Kidney capillary endothelial cell (primary cell): ENCODE measurements at places on chromosomes 1 and 21.

- no peak for DNase-seq
Observed at GRCh38 chr21:45423201-45423955, 18.4 kb downstream of the COL18A1 start.

DNA sequence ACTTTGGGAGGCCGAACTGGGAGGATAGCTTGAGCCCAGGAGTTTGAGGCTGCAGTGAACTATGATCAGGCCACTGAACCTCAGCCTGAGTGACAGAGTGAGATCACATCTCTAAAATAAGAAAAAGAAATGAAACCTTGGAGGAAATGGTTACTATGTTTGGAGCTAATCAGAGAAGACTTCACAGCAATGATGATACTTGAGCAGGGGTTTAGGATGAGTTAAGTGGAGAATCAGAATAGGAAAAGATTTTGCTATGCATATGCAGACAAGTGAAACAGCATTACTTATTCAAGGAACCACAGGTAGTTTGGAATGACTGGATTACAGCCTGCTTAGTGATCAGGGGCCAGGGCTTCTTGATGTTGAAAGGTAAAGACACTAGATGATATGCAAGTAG is 1.3 kb upstream of the CD5L start:
- no peak for DNase-seq

DNA sequence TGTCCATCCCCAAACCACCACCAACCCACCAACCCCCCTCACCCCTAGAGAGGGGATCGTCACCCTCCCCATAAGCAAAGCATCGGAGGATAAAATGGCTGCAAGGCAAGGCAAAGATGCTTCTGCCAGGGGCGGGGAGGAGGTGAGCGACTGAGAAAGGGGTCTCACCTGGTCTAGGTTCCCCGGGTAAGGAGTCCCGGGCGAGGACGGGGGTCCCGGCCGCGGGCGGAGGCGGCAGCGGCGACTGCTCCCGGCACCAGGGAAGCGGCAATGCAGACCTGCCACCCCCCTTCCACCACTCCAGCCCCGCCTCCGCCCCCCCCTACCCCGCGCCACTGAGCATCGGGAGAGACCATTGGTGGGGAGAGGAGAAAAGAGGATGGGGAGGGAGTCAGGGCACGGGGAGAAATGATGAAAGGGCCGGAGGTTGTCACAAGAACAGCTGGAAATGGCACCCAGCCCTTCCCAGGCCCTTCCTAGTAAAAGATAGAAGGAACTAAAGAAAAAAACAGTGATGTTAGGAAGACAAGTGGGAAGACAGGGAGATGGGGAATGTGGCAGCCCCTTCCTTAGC is at the start of gene SV2A:
Gene SV2A, minus strand, starts transcription at position 274 of the 574 bp plus-strand sequence. CDS start 4,004 bp downstream, outside the sequence.
- DNase-seq, result no peak

GRCh38 chr1:235783148-235783776 is 83.4 kb downstream of the LYST start:
- DNase-seq, result peak; percentile 49

DNA sequence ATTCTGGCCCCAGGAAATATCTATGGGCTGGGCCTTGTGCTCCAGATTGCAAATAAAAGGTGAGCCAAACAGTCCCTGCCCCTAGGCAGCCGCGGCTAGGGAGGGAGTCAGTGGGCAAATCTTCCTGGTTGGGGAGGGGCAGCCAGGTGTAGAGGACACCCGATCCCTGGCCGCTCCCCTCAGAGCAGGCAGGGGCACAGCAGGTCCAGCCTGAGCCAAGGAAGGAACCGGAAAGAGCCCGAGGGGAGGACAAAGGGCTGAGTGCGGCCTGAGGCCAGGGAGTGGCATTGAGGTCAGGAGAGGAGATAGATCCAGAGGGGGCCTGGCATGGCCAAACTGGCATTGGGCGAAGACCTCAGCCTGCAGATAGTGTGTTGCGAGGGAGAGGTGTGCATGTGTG is 36.6 kb upstream of the ARF1 start:
- DNase-seq, result no peak

DNA sequence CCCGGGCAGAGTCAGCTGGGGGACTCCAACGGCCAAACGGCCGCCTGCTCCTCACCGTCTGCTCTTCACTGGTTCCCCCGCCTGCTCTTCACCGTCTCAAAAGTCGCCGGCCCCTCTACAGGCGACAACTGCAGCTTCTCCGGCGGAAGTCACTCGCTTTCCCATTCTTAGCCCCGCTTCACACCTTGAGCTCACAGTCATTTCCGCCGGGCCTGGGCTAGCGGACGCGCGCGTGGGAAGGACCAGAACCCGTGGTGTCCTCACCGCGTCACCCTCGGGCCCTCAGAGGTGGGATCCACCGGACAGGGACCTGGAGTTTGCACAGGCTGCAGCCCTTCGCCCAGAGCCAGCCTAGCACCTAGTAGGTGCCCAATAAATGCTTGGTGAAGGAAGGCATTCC is 27.9 kb upstream of the HJV start:
- no peak for DNase-seq

- DNase-seq, result no peak
Observed at GRCh38 chr1:46221749-46222148, 18.6 kb downstream of the LURAP1 start.

DNA sequence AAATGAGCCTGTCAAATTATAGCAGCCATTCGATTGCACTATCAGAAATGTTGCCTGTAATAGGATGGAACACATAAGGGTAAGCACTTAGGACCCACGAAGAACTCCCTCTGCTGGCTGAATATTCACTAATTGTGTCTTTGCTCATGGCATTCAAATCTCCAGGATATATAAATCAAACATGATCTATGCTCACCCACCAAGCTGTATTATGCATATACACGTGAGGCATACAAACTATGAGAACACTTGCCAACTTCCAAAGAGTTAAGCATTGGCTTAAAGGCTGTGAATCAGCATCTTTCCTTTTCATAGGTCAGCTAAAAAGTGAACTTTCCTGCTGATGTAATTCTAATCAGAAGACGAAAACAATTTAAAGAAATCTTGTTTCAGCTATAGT is 34.5 kb downstream of the TMPRSS15 start:
- no peak for DNase-seq

DNA sequence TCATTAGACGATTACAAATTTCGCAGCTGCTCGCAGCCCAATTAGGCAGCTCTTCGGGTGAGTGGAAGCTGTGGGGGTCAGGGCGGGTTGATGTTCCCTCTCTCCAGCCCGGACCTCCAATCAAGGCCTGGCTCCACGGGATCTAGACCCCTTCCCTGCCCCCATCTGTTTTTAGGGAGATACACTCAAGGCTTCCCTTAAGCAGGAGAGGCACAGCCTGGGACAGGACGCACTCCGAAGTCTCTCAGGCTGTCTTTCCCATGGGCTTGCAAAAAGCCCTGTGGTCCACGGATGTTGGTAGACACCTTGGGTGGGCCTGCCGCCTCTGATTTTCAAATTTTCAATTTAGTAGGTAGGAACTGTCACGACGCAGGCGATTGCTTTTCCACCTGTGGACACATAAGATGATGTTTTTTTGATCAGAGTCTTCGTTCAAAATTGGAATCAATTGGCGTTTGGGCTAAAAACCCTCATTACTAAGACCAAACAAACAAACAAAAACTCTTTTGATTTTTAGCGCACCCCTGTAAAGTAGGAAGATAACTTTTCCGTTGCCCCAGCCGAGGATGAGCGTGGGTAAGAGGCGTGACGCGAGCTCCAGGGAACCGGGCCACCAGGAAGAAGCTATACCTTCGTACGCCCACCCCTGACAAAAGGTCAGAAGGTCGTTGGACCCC is 2.5 kb upstream of the LHX8 start:
- no peak for DNase-seq

GRCh38 chr1:206504363-206504713 is 3.0 kb upstream of the RASSF5 start:
- DNase-seq, result no peak

DNA sequence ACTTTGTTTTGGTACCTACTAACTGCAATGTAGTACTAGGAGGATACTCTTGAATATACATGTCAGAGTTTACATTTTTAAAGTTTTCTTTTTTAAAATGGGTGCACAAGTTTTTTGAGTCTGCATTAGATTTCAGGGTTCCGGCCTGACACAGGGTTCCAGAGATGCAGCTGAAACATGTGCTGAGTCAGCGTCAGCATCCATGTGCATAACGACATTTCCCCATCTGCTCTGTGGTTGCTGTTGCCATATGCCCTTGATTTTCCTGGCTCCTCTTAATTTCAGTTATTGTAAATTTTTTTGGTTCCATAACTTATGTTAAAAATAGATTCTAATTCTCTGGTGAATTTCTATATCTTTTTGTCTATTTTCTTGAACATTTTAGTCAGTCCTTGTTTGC is 12.3 kb upstream of the METTL13 start:
- no peak for DNase-seq

DNA sequence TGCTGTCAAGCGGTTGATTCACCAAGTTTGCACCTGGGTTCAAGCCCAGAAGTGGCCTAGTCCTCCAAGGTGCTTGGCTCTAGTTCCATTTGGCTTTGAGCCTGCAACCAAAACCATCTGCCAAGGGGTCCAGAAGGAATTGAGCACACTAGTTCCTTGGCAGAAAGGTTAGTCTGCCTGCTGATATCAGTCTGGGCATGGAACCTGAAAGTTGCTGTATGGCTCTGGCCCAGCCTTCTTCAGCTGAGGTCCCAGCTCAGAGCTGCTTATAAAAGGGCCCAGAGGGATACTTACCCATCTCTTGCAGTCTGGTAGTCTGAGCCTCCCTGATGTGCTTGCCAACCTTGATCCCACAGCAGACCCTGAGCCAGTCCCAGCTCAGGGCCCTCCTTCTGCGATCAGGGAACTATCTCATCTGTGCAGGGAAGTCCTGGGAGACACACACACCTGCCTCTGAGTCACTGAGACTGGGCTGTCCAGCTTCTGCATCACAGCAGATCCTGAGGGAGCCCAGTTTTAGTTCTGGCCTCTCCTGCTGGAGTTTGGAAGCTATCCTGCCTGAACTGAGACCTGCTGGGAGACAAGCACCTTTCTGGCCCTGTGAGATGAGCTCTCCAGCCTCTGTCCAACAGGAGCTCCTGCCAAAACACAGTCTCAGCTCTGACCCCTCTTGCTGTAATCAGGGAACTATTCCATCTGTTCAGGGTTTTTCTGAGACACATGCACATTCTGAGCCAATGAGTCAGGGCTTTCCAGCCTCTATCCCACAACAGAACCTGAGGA is 75.8 kb downstream of the CTH start:
- DNase-seq, result peak; percentile 5

- no peak for DNase-seq
Observed at GRCh38 chr1:110515041-110515440, 3.9 kb downstream of the KCNA10 start.

DNA sequence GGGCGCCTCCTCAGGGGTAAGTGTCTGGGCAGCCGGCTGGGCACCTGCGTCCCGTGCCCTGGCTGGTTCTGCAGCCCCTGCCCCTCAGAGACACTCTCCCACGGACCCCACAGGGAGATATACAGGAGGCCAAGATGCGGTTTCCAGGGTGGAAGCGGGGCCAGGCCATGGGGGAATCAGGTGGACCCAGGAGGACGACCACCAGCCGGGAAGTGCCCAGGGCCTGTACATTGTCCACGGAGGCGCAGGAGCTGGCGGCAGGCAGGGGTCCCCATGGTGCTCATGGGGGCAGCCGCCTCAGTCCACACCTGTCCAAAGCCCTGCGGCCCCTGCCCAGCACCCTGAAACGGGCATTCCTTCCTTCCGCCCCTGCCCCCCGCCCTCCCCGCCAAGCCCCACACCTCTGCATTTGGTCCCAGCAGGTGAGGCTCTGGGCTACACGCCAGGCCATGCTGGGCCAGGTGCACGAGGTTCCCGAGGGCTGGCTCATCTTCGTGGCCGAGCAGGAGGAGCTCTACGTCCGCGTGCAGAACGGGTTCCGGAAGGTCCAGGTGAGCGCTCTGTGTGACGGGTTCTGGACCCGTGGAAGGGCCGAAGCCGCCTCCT is 36.7 kb downstream of the SLC19A1 start:
- DNase-seq, result no peak

GRCh38 chr1:118298397-118298796 is 113.4 kb upstream of the SPAG17 start:
- no peak for DNase-seq

DNA sequence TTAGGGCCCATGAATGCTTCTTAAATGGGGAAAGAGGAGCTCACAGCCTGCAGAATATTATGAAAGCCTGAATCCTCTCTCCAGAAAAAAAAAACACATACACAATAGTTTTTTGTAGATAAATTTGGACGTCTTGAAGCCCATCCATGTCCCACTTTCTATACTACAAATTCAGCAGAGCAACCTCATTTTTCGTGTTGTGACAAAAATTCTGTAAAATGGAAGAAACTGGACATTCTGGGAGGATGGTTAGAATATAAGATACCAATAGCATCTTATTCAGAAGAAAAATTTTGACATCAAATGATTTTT is 102.1 kb downstream of the ZNF281 start:
- no peak for DNase-seq

- no peak for DNase-seq
Observed at GRCh38 chr1:19698181-19698580, 33.5 kb downstream of the HTR6 start.

- DNase-seq, result no peak
Observed at GRCh38 chr21:41133874-41134522, 34.0 kb upstream of the BACE2 start.

DNA sequence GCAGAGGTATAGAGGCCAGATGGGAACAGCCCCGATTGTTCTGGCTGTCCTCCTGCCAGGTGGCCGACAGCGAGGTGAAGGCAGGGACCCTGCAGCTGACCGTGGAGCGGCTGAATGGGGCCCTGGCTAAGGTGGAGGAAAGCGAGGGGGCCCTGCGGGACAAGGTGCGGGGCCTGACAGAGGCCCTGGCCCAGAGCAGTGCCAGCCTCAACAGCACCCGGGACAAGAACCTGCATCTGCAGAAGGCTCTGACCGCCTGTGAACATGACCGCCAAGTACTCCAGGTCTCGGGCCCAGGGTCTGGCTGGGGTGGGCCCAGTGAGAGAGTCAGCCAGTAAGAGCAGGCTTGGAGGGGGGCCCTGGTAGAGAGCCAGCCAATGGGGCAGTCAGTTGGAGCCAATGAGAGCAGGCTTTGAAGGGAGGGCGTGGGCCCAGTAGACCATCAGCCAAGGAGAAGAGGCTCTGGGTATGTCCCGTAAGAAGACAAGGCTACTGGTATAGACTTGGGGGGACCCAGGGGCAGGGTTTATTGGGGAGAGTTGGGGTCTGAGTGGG is 11.3 kb downstream of the MFAP2 start:
- DNase-seq, result no peak

DNA sequence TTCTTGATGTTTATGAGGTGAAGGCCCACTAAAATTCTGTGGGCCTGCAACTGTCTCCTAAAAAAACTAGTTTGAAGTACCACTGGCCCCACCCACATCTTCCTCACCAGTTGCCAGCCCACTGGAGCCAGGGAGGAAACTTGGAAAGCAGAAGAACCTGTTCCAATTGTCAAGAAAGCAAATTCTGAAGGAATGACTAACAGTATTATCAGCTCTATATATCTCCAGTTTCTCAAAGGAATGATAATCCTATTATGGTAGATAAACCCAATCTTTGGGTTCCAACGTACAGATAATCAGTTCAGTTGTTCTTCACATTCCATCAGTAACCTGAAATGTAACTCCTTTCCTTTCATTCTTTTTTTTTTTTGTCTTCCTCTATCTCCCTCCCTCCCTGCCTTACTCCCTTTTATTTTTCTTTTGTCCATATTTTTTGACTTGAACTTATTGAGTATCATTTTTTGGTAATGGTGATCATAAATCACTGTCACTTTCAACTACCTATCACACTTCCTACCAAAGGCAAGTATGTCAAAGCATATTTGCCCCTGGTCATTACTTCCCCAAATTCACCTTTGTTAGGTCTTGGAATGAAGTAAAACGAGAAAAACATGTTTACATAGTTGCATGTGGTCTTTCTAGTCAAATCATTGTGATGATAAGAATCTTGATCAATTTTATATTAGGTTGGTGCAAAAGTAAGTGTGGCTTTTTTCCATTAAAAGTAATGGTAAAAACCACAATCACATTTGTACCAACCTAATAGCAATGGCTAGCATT is 943.4 kb downstream of the TTLL7 start:
- no peak for DNase-seq

GRCh38 chr1:25048728-25049127 is 118.7 kb upstream of the RUNX3 start:
- DNase-seq, result no peak
